ENCODE measurements at places on chromosomes 11 and 22.
A peak's percentile ranks its signal among the peaks of the same experiment; 100 is the strongest.

GRCh38 chr11:115939731-115940421 is 435.7 kb upstream of the CADM1 start:
- no peak for DNase-seq

GRCh38 chr11:117933475-117933874 is 4.3 kb upstream of the TMPRSS13 start:
- peak; percentile 35 for DNase-seq

DNA sequence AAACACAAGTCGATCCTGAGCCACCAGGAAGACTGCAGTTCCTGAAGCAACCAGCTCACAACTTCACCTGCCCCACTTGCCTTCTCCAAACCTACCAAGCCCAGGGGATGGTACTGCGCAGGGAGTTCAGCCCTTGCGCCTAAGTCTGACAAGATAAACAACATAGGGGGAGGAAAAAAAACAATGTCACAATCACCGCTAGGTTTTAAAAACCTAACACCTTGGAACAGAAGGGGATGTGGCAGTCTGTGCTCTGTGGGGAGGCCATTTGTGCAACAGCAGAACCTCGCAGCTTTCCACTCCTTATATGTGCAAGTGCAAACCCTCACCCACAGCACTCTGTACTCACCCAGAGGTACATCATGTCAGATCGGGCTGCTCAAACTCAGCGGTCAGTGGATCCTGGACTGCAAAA is 134.2 kb downstream of the RBFOX2 start:
- DNase-seq = peak; percentile 79

DNA sequence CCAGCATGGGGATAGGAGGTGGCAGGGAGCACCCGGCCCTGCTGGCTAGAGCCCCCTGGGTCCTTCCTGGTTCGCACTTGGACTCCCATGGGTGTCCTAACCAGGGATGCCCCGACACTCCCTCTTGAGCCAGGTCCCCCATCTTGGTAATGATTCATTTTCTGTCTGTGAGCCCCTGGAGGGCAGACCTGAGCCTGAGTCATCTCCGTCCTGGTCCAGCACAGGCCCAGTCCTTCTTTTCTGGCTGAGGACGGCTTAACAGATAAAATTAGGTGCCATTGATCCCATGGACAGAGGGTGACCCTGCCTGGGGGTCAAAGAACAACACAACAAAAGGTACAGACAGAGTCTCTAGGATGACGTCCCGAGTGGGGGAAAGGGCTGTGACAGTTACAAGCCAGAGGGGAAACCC is 3.5 kb downstream of the RHOD start:
- DNase-seq = no peak

DNA sequence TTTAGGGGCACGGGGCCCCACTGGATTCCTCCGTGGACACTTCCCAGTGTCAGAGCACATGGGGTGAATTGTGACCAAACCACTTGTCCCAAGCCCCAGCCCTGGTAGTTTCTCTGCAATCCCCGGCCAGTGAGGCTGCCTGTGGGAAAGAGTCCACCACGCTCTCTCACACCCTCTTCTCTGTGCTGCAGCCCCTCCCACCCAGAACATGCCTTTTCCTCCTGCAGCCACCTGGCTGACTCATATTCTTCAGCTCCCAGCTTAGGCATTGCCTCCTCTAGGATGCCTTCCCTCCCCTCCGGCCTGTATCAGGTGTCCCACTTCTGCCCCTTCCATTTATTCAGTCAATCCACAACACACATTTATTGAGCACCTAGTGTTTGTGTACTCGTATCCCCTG is 5.4 kb upstream of the RPS6KB2 start:
- DNase-seq = no peak

- no peak for DNase-seq
These were observed 480 bp downstream of the PLEKHA7 start for GRCh38 chr11:17013548-17014320.

GRCh38 chr11:7540830-7541555 is 27.2 kb downstream of the PPFIBP2 start:
- DNase-seq = no peak

DNA sequence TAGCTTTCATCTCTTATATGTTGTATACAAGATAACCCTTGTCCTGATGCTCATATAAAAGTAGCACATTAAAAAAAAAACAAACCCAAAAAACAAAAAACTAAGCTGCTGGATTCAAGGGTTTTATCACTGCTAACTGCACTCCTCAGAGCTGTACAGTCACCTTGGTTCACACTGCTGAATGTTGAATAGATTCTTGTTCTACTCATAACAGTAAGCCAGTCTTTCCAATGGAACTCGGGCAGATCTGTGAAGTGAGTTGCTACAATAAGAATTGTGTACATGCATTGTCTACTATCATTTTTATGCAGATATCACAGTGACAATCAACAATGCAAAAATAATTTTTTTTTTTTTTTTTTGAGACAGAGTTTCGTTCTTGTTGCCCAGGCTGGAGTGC is 4.7 kb downstream of the HARBI1 start:
- no peak for DNase-seq

DNA sequence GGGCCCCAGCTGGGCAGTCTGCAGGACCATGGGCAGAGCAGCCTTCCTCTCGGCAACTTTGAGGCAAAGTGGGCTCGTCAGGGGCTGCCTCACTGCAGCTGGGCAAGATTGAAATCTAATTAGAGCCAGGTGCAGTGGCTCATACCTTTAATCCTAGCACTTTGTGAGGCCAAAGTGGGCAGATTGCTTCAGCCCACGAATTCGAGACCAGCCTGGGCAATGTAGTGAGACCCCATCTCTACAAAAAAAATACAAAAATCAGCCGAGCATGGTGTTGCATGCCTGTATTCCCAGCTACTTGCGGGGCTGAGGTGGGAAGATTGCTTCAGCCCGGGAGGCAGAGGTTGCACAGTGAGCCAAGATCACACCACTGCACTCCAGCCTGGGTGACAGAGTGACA is 34.2 kb downstream of the ARHGAP8 start:
- no peak for DNase-seq

DNA sequence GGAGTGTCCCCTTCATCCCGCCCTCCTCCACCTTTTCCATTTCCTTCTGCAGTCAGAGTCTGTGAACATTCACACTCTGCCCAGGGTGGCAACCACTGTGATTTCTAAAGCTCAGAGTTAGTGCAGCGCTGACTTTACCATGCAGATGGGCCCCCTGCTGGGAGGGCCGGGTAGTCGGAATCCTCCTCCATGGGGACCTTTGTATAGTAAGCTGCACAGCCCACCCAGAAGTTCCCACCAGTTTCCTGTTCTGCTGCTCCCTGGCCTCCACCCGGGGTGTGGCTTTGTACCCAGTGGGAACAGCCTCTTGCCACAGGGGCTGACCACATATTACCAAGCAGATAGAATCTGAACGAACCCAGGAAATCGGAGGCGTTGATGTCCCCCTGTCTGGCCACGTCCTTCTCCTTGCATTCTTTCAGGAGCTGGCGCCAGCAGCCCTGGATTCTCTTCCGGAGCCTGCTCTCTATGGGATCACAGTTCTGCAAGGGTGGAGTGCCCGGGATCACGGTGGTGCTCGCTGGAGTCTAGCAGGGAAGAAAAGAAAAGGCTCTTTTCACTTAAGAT is 125.3 kb downstream of the MPPED1 start:
- no peak for DNase-seq

GRCh38 chr22:47063606-47064005 is 301.2 kb downstream of the TBC1D22A start:
- no peak for DNase-seq

- DNase-seq = no peak
These were observed 11.9 kb downstream of the MRGPRX3 start for GRCh38 chr11:18144243-18144642.

GRCh38 chr22:19855504-19856409 is 1.1 kb upstream of the GNB1L start:
- peak; percentile 83 for DNase-seq

GRCh38 chr22:45905924-45906865 is 70.8 kb downstream of the WNT7B start:
- DNase-seq = no peak

DNA sequence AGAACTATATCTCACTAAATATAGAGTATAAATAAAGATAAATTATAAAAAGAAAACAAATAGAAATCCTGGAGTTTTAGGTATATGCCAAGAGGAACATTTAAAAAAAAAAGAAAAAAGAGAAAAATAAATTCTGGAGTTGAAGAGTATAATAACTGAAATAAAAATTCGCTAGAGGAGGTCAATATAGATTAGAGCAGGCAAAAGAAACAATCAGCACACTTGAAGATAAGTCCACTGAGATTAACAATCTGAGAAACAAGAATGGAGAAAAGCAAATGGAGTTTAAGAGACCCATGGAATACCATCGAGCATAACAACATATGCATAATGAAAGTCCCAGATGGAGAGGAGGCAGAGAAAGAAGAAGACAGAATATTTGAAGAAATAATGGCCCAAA is 14.3 kb upstream of the BEST1 start:
- no peak for DNase-seq

DNA sequence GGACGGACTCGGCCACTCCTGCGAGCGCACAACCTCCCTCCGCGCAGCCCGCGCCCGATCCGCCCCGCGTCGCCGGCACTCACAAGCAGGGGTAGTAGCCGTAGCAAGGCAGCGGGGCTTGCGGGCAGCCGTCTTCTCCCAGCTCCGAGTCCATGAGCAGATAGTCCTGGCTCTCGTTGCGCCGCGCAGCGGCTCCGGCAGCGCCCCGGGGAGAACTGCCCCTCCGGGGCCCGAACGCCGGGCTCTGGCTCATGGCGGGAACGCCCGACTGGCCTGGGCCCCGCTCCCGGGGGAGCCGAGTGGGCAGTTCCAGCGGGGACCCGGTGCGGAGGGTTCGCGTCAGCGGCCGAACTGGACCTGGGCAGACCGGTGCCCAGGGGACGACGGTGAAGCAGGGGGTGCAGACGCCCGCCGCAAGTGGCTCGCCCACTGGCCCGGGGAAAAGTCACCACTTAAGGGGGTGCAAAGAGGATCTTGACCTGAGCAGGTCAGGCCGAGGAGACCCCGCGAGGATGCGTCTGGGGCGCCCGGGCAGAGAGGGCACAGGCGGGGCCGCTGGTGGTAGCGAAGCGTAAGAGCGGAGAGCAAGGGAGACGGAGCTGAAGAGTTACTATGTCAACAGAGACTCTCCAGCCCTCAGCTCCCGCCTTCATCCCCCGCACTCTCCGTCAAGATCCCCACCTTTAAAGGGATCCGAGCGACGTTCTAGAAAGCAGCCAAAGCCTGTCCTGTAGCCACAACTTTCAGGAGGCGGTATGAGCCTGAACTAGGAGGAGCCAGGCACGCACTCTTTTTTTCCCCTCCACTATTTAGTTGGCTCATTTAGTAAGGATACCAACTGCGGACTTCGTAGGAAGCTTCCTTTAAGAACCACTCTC is at the start of gene TRPC6:
Gene TRPC6 (minus strand): TSS at position 757 of the 878 bp plus-strand sequence. CDS start 504 bp downstream, at position 253.
- no peak for DNase-seq

- DNase-seq = no peak
These were observed 10.4 kb upstream of the HIKESHI start for GRCh38 chr11:86291466-86292262.

Measured in coronary artery (tissue), 2 donors.